ENCODE measurements at places on chromosomes 6 and 20.

GRCh38 chr6:110731898-110732297 lies 83.4 kb downstream of the CDK19 start:
- DNase-seq = no peak

GRCh38 chr6:137811916-137812553 lies 55.0 kb upstream of the TNFAIP3 start:
- DNase-seq = no peak

- DNase-seq = no peak
These were observed 4.4 kb downstream of the ZKSCAN3 start for GRCh38 chr6:28353981-28354676.

GRCh38 chr6:80622641-80623040 lies 516.2 kb downstream of the BCKDHB start:
- DNase-seq = no peak

GRCh38 chr6:56567501-56567900 lies 75.2 kb downstream of the DST start:
- DNase-seq = no peak

DNA sequence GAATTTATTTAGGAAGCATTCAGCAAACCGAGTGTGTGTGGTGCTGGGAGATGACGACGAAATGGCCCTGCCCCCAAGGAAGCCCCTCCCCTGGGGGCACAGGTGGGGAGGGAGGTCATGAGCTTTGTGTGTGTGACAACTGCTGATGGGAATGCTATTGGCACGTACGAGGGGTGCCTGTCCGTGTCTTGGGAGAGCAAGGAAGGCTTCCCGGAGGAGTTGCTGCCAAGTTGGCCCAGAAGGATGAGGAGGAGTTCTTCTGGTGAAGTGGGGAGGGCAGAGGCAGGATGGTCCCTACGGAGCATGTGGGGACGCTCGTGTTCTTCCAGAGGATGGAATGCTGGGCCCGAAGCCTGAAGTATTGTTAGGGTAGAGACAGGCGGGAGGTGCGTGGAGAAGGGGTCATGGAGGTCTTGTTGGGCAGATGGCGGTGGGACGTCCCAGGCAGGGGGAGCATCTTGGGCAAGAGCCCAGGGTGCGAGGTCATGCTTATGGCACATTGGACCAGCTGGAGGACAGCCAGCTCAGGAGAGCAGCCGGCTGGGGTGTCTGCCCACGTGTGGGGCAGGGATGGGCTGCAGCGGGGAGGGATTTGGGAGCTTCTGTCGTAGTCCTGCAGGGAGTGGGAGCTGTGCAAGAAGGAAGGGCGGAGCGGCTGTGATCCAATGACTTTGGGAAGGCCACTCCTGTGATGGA lies 46.1 kb downstream of the SYNJ2 start:
- no peak for DNase-seq

All from T-helper 1 cell (primary cell).